Non-pigmented ciliary epithelial cell (primary cell): ENCODE measurements at places on chromosomes 6 and 20.

DNA sequence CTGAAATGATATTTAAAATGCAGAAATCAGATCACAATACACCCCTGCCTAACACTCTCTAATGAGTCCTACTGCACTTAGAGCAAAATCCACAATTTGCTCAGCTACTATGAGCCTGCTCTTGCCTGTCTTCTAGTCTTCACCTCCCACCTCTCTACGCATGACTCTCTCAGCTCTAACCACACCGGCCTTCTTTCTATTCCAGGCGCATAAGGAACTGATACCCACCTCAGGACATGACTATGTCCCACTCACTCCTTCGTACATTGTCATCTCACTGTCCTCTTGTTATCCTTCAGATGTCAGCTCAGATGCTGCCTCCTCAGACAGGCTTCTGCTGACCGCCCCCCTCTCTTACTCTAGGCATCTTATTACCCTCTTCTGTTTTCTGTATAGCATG lies 201.0 kb upstream of the FLRT3 start:
- no peak for DNase-seq

DNA sequence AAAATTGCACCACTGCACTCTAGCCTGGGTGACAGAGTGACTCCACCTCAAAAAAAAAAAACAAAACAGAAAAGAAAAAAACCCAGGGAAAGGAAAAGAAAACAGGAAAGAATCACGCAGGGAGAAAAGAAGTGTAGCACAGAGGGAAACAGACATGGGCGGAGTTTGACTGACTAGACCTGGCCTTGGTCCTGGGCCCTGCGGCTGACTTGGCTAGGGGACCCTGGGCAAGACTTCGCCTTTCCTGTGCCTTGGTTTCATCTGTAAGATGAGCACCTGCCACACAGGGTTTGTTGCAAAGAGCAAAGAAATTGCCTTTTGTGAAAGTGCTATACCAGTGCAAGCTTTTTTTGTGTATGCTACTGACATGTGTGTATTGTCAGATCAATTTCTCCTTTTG lies 71.3 kb upstream of the KCNG1 start:
- DNase-seq, result no peak

GRCh38 chr6:112821476-112821875 lies 474.3 kb downstream of the RFPL4B start:
- no peak for DNase-seq

GRCh38 chr6:4349931-4350330 lies 214.6 kb upstream of the ECI2 start:
- no peak for DNase-seq

DNA sequence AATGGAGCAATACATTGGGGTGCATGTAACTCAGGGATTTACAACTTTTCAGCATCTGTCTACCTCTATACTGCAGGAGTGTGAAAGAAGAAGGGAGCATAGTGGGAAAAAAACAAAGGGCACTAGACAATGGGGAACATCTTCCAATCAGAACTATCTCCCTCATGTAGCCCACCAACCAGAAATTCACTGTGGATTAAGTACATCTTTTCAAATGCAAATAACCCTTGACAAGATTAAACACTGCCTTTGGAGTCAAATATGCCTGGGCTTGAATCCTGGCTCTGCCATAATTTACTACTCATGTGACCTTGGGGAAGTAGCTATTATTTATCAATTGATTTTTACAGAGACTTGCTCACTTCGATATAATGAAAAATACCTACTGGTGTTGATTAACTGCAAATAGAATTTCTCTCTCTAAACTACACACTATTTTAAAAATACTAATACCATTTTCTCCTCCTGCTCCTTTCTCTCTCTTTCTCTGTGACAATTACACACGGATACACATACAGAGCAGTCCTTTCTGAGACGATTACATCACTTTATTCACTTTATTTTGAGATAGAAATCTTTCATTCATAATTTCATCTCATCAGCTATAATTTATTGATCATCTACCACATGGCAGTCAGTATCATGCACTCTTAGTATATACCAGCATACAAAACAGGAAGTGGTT lies 783.7 kb downstream of the FRK start:
- no peak for DNase-seq
